Thoracic aorta (tissue), 2 donors: ENCODE measurements at places on chromosomes 1 and 21. TPM values are rescaled to one million over a fixed set of nuclear protein-coding genes. Genes with fewer than 3 reads are reported as not detected.

- no peak for DNase-seq
Measured at GRCh38 chr1:21349693-21350092, 59.4 kb upstream of the ECE1 start.

DNA sequence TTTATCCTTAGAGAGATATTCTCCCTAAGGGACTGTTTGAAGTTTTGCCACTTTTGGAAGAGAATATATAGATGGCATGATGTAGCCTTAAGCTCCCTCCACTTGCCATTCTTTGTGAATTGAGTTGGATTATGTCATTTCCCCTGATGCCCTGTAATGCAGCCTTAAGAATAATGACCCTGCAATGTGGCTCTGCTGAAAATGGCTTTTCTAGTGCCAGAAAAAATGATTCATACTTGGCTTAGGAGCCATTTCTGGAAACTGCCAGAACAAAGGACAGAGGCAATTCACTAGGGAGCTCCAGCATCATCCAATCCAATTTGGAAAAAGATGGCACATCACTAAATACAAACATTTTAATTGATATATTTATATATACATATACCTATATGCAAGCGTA is 265.3 kb downstream of the SPATA17 start:
- no peak for DNase-seq

GRCh38 chr1:204588826-204589225 is 72.6 kb downstream of the MDM4 start:
- no peak for DNase-seq

DNA sequence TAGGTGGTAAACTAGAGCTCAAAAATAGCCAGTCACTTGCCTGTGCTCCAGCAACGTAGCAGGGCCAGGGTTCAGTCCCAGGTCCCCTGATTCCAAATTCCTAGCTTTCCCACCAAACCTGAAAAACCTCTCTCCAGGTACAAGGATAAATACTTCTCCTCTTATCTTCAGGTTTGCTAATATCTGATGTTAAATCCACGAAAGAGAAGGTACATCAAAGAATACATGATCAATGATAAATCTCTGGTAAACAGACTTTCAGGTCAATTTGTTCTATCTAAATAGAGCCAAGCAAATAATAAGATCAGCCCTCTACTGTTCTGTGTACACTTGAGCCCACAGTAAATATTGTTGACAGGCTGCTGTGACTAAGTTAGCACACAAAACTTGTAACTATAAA is 52.1 kb upstream of the AKT3 start:
- no peak for DNase-seq

DNA sequence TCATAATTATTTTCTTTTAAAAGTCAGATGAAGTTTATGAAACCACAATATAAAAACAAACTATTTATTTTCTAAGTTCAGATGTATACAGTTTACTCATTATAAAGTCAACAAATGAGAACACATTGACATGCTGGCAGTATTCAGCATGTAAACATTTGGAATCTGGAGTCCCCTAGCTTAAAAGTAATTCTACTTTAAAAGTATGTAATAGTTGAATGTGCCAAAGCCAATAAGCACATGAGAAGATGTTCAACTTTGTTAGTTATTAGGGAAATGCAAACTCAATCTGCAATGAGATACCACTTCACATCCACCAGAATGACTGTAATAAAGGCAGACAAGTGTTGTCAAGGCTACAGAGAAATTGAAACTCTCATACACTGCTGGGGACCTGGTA is 96.6 kb downstream of the RYR2 start:
- DNase-seq = no peak

The ACTN2 gene
- 52.9 TPM for total RNA-seq

The C1orf35 gene
- 9.7 TPM for total RNA-seq

The CD1B gene
- total RNA-seq = not detected

- no peak for DNase-seq
Measured at GRCh38 chr1:246214708-246215509, 292.2 kb downstream of the SMYD3 start.

DNA sequence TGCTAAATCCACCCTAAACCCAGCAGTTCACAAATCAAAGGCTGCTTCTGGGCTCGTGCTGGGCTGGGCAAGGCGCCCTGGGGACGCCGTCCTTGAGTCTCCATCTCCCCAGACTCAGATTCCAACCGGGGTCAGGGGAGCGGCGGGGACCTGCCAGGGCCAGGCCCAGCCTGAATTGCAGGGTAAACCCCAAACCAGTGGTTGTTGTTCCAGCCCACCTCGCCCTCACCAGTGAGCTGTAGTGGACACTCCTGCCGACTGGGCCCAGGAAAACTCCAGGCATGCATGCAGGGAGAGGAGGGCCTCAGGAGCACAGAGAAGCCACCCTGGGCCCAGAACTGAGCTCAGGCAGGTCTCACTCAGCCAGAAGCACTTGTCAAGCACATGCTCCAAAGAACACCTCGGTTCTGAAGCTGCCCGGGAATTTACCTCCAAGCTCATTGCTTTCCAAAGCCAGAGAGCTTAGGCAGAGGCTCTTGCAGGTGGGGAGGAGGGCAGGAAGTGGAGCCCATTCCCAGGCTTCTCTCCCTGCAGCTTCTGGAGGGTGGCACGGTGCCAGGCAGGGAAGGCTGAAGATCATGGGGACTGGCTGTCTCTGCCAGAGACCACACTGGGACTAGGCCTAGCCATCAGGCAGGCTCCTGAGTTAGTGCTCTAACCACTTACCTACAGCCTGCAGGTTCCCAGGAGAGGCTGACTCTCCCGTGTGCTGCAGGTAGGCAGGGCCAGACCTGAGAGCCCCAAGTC is 437.0 kb downstream of the MATN1 start:
- DNase-seq = no peak

DNA sequence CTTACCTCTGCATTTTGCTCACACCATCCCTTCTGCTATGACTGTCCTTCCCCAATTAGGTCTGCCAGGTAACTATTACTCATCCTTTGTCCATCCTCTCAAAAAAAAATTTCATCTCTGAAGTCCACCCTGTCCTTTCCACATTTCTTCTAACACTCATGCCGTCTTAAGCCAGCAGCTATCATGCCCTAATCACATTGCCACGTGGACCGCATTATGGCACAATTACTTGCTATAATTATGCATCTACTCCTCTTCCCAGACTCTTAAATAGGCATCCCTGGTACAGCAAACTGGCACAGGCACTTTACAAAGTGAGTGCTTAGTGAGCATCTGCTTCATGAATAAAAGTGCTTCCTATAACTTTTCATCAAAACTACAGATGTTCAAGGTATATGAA is 295.4 kb upstream of the ESRRG start:
- no peak for DNase-seq

GRCh38 chr1:246609632-246610031 is 43.4 kb downstream of the CNST start:
- no peak for DNase-seq

The UBE2G2 gene
- 138 TPM for total RNA-seq

DNA sequence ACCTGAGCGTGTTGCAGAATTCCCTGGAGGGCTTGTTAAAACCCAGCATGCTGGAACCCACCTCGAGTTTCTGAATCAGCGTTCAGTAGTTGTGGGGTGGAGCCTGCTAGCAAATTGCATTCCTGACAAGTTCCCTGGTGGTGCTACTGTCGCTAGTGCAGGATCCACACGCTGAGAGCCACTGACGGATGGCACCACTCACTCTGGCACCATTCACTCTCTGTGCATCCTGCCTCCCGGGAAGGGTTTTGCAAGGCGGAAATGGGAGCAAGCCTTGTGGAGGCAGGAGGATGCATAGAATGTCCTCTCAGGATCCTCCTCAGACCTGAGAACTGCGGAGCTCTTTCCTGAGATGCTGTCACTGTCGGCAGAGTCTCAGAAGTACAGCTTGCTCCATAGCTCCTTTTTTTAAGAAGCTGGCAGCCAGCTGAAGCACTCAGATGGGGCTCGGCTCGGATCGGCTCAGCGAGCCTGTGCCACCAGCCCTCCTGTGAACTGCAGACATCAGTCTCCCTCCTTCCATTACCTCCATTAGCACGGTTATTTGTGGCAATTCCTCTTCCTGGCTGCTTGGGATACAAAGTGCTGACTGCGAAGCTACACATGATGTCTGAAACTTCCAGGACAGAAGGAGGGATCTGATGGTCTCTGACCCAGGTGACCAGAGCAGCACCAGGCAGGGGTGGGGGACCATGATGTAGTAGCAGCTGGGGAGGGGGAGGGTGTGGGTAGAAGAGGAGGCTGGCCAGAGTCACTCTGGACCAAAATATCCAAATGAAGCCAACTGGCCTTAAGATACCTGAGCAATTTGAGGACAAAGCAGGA is 89.6 kb downstream of the C1orf94 start:
- DNase-seq = no peak

The PALMD gene
- total RNA-seq = 23.3 TPM

The SPRR2E gene
- not detected for total RNA-seq

GRCh38 chr1:55128418-55128995 is 86.7 kb downstream of the USP24 start:
- no peak for DNase-seq

- DNase-seq = no peak
Measured at GRCh38 chr1:209199822-209200221, 383.7 kb upstream of the CAMK1G start.

DNA sequence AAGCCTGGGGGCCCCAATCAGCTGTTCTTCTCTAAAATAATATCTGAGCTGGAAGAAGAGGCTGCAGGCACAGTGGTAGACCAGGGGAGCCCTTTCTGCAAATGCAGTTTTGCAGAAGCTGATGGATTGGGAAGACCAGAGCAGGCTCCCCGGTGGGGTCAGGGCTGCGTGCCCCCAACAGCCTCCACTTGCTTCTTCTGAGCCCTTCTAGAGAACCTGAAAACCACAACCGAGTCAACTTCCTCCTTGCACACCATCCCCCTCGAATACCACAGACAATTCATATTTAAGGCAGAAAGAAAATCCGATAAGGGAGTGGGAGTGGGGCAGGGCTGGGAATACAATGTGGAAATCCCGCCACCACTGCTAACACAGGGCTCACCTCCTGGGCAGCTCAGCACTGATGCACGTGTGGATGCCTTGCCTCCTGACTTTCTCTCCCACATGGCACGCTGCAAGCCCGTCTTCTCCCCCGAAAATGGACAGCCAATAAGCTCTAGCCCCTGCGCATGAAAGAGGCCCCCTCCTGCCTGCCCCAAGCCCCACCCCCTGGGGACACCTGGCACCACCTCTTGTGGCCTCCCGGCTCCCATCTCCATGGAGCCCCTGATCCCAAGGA is 25.4 kb upstream of the ALDH4A1 start:
- DNase-seq = no peak

DNA sequence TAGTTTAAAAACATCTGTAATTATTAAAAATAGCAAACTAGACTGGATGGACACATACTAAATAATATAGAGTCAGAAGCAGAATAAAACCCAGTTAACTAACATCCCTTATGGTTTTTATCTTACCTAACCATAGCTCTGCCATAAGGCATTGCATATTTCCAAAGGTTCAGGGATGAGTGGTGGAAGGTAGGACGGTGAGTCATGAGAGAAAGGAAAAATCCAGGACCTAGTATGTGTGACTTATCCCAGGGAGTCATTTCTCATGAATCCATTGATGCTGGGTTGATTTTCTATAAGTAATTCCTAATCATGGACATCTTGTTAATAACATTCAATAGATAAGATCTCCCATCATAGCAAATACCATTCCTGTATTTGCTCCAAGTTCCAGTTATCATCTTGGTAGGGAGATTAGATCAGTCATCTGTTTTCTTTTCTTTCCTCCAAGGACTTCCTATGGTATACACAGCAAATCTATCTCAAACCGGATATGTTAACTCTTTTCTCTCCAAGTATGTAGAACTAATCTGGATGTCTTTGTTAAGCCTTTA is 490.7 kb upstream of the B3GALT2 start:
- DNase-seq = no peak

DNA sequence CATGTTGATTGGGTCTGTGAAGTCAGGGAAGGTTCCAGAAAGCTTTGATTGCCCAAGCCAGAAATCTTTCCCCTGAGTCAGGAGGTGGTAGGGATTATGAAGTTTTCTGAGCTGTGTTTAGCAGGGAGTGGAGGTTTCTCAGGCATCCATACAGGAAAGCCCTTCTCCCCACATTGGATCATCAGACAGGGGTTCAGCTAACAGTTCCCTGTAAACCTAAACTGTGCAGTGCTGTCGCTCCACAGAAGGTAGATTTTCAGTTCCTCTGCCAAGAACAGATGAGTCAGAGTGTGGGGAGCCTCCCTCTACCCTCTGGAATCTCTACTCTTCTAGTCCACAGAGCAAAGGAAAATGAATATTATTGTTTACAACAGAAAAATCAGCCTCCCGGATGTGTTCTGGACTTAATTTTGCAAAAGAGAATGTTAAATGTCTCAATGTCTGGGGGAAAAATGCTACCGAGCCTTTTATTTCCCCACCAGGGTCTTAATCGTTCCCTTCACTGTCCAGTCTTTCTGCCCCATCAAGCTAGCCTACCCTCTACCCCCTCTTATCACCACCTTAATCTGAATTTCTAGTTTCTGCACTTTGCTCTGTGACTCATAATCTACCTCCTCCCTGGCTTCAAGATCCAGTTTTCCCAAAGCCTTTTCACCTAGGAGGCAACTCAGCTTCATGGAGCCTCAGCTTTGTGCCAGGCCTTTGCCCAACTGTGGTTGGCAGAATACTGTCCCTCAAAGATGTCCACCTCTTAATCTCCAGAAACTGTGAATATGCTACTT is 355.6 kb downstream of the PRDM2 start:
- DNase-seq = no peak

DNA sequence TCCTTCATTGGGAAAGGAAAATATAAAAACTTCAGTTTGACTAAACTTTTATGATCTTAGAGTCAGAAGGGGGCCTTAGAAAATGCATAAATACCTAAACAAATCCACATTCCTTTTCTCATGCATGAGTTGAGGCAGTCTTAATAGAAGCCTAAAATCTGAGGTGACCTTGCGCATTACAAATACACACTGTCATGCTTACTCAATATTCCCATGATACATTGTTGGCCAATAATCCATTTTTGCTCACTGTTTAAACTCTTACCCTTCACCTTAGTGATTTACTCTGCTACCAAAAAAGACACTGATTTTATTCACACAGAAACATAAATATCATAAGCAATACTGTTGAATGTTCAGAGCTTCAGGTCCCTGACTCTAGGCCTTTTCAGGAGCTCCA is 19.1 kb upstream of the TMCO1 start:
- no peak for DNase-seq

DNA sequence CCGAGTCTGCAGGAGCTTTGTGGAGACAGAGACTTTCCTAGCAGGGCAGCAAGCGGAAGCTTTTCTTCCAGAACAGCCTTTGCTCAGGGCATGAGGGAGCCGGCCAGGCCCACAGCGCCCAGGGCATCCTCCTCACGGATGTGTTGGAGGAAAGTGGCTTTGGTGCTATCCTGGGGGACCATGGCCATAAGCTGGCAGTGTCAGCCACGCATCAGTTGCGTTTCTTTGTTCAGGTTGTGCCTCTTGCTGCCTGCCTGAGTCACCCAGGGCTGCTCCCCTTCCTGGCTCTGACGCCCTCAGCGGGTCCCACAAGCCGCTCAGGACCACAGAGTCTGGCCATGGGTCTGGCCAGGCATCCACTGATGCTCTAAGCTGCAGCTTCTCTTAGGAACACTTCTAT is 39.6 kb upstream of the PRSS38 start:
- no peak for DNase-seq

The BTBD19 gene
- 18.8 TPM for total RNA-seq

The TMIGD3 gene
- 20.0 TPM for total RNA-seq
